ENCODE measurements at places on chromosomes 16 and 17. TPM values are rescaled to one million over a fixed set of nuclear protein-coding genes. Genes with fewer than 3 reads are reported as not detected.

DNA sequence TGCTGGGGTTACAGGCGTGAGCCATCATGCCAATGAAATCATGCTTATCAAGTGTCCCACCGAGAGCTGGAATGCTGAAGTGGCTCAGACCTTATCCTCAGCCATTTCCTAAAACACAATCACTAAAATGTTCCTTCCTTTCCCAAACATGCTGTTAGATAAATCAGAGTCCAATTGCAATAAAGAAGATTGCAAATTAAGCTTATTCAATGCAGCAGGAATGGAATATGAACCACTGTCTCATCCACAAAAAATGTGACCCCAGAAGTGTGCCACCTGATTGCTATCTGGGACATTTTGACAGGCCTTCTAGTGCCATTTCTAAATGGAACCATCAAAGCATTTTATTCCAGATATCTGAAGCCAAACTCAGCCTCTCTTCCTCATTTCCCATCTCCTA is 205.5 kb upstream of the CDH11 start:
- no peak for DNase-seq

DNA sequence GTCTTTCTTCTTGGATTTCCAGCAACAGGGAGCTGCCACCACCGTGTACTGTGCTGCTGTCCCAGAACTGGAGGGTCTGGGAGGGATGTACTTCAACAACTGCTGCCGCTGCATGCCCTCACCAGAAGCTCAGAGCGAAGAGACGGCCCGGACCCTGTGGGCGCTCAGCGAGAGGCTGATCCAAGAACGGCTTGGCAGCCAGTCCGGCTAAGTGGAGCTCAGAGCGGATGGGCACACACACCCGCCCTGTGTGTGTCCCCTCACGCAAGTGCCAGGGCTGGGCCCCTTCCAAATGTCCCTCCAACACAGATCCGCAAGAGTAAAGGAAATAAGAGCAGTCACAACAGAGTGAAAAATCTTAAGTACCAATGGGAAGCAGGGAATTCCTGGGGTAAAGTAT is 389.0 kb downstream of the MAF start:
- no peak for DNase-seq

DNA sequence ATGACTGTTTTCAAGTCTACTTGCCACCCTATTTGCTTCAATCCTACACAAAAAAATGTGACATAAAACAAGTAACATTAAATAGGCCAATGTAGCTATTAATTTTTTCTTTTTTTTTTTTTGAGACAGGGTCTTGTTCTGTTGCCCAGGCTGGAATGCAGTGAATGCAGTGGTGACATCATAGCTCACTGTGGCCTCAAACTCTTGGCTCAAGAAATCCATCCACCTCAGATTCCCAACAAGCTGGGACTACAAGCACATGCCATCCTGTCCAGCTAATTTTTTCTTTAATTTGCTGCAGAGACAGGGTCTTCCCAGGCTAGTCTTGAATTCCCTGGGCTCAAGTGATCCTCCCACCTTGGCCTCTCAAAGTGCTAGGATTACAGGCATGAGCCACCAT is 29.4 kb downstream of the ANKFY1 start:
- DNase-seq: no peak

GRCh38 chr17:279331-279730 is 73.3 kb downstream of the RPH3AL start:
- no peak for DNase-seq

- DNase-seq: peak; percentile 63
Measured at GRCh38 chr16:52383640-52384292, 163.2 kb downstream of the TOX3 start.

DNA sequence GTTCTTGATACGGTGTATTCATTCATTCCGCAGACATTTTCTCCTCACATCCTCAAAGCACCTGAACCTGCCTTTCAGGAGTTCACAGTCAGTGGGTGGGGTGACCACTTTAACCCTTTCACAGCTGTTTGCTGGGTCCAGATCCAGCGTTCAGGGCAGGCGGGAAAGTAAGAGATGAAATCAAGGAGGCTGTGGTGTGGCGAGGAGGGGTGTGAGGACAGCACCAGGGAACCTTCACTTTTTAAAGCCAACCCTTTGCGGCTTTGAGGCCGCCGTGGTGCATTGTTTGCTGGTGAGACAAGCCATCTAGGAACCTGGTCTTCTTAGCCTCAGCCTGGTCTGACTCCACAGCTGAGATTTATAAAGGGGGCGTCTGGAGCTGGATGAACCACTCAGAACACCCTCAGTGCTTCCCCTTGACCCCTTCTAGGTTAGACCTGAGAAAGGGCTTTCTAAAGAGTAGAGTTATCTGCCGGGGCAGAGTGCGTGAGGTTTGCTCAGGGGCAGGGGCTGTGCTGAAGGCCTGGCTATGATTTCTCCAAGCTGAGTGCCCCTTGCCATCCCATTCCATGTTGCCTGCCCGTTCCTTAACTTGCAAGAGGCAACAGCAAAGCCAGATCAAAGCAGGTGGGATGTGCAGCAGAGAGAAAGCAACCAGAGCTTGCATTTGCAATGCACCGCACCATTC is 933 bp downstream of the CCR7 start:
- peak; percentile 39 for DNase-seq

Gene NLGN2
- 3.9 TPM for total RNA-seq

- DNase-seq: peak; percentile 58
Measured at GRCh38 chr17:55056526-55056925, 88.0 kb downstream of the STXBP4 start.

DNA sequence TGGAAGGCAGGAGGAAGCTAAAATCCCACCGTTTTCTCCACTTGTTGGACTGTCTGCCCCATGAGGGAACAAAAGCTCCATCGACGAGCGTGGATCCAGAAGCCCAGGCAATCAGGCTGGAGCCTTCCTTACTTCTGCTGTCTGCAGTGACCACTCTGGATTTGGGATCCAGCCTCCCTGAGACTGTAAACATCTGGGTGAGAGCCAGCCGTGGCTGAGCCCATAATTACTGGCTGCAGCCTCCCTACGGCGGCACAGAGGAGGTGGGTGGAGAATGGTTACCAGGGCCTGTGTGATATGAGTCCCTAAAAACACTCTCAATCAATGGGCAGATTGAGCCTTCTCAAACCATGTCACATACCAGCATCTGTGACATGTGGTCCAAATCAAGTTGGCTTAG is 158.2 kb downstream of the FOXL1 start:
- no peak for DNase-seq

GRCh38 chr17:65901394-65901793 is 290.5 kb downstream of the CEP112 start:
- no peak for DNase-seq

- DNase-seq: no peak
Measured at GRCh38 chr16:10045947-10046346, 136.3 kb downstream of the GRIN2A start.

Gene KRTAP17-1
- total RNA-seq: not detected

DNA sequence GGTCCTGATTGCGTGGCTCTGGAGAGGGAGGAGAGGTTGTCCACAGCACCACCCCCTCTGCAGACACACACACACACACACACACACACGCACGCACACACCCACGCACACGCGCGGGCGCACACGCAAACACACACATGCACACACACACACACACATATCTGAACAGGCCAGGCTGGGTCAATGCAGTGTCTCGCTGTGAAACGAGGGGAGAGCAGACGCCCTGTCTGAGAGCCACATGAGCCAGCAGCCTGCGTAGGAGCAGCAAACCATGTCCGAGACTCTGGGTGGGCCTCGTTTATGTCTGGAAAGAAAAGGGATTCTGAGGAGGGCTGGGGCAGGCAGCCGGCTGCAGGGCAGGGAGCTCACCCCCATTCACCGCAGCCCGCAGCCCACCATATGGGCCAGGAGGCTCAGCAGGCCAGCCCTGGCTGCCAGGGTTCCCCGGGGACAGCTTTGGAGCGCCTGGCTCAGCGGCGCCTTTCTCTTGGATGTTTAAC is 93.3 kb upstream of the TNRC6C start:
- no peak for DNase-seq

Gene SMIM36
- not detected for total RNA-seq

Gene KRTAP16-1
- not detected for total RNA-seq

- DNase-seq: no peak
Measured at GRCh38 chr16:31005350-31006085, 4.9 kb downstream of the STX1B start.

- no peak for DNase-seq
Measured at GRCh38 chr17:42411905-42412679, 11.0 kb downstream of the CAVIN1 start.

GRCh38 chr16:14418795-14419225 is 211.2 kb downstream of the PARN start:
- DNase-seq: peak; percentile 72

DNA sequence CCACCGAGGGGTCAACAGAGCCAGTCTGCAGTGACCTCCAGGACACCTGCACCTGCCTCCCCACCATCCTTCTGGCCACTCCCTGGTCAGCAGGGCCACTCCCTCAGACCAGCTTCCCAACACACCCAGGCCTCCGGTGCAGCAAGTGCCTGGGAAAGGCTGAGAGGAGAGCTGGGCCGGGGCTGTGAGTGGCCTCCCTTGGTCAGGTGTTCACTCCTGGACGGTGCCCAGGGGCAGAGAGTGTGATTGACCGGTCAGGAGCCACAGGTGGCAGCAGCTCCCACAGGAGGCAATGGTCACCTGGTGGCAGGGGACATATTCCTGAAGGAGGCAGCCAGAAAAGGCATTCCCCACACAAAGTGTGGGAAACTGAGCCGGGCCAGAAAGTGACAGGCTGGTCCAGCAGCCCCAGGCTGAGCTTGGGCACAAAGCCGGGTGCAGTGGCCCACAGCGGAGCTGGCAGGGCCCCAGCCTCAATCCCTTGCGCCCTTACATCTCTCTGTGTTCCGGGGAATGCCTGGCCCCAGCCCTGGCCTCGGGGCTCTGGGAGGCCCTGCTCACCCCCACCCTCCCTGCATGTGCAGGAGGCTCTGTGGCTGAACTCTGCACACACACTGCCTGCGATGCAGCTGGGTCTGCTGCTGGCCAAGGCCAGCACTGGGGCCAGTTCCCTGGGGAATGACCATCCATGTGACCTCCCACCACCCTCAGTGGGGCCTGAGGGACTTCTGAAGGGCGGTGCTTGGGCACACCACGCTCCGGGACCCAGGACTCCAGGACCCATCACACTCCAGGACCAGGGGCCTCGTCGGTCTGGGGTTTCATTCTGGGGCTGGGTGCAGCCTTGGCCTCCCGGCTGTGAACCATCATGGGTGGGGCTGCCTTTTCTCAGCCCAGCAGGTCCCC is 1.2 kb upstream of the C17orf99 start:
- DNase-seq: peak; percentile 75

DNA sequence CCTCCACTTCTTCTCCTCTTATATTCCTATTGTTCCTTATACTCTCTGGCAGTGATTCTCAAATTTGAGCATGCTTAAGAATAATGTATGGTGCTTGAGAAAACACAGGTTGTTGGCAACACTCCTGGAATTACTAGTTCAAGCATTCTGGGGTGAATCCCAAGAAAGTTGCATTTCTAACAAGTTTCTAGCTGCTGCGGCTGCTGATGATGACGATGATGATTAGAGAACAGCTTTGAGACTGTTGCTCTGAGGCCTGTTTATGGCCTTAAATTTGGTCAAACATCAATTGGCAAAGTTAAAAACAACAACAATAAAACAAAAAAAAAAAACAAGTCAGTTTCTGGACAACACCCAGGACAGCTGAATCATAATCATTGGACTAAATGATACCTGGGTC is 961.9 kb downstream of the CDH11 start:
- DNase-seq: no peak

DNA sequence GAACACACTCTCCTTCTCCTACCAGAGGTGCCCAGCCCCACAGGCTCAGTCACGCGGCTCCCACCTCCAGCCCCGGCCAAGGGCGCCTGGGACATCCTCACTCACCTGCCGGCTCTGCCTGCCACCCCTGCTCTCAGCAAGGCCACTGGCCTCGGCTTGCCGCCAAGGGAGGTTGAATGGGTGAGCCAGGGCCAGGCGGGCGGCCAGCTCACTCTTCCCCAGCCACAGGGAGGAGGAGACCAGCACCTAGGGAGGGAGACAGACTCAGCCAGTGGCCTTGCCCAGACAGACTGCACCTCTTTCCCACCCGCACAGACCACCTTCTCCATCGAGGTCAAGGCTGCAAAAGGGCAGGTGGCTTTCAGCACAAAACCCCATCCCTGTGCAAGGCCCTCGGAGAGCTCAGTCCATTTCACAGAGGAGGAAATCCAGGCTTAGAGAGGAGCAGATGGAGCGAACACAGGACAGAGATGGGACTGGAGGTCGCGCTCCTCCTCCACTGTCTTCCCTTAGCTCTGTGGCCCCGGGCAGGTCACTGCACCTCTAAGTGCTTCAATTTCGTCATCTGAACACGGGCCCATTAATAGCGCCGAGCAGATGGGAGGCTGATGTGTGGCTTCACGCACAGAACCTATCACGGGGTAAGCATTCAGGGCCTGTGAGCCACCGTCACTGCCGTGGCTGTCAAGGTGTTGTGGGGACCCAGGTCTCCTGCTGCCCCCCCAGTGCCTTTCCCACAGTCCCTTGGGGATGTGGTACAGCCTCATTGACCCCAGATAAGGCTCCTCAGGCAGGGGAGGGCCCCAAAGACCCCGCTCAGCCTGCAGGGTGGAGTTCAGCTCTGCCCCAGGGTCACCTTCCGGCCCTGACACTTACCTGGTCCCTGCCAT is 56.1 kb downstream of the RMI2 start:
- DNase-seq: peak; percentile 98

Gene TNFRSF17
- 0.55 TPM for total RNA-seq

- DNase-seq: no peak
Measured at GRCh38 chr17:65629234-65629690, 67.8 kb upstream of the AXIN2 start.

- peak; percentile 45 for DNase-seq
Measured at GRCh38 chr16:19330841-19331397, 45.4 kb downstream of the CLEC19A start.

DNA sequence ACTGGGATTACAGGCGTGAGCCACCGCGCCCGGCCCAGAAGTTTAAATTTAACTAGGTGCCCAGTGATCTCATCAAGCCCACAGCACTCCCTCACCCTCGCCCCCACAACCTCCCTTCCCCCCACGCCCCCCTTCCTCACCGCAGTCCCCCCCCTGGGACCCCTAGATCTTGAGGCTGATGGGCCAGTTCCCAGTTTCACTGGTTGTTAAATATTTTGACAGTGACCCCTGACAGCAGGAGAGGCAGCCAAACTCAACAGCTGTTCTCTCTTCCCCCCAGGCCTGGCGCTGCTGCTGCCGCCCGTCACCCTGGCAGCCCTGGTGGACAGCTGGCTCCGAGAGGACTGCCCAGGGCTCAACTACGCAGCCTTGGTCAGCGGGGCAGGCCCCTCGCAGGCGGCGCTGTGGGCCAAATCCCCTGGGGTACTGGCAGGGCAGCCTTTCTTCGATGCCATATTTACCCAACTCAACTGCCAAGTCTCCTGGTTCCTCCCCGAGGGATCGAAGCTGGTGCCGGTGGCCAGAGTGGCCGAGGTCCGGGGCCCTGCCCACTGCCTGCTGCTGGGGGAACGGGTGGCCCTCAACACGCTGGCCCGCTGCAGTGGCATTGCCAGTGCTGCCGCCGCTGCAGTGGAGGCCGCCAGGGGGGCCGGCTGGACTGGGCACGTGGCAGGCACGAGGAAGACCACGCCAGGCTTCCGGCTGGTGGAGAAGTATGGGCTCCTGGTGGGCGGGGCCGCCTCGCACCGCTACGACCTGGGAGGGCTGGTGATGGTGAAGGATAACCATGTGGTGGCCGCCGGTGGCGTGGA is 15.6 kb downstream of the QPRT start:
- DNase-seq: peak; percentile 88

GRCh38 chr17:82542439-82542838 is 22.9 kb downstream of the FOXK2 start:
- DNase-seq: no peak

All from left lobe of liver (tissue), 2 donors.